GM12878 (cell line): ENCODE measurements at places on chromosomes 6 and 20. TPM values are rescaled to one million over a fixed set of nuclear protein-coding genes. Genes with fewer than 3 reads are reported as not detected.

The CALHM5 gene
- total RNA-seq = not detected in 2 replicates

The AVP gene
- not detected in 2 replicates for total RNA-seq

The SLC12A5 gene
- 2.7 and 3.1 TPM in 2 replicates for total RNA-seq

The HLA-DRB1 gene
- 718 and 768 TPM in 2 replicates for total RNA-seq

The KIF25 gene
- total RNA-seq = not detected in 2 replicates

The PPP1R3G gene
- 0.08 and 0.10 TPM in 2 replicates for total RNA-seq

The PNPLA1 gene
- not detected in 2 replicates for total RNA-seq

The KCNS1 gene
- total RNA-seq = not detected in 2 replicates

The CAGE1 gene
- 0.08 and 0.21 TPM in 2 replicates for total RNA-seq

The OLIG3 gene
- total RNA-seq = not detected in 2 replicates

The BPIFA3 gene
- not detected in 2 replicates for total RNA-seq

The ITPR3 gene
- total RNA-seq = 30.3 and 34.0 TPM in 2 replicates

The INSM1 gene
- 0.08 TPM in 1 of 2 replicates, not detected in the other for total RNA-seq

The DEFB125 gene
- total RNA-seq = not detected in 2 replicates

The GNMT gene
- total RNA-seq = 0.74 and 1.2 TPM in 2 replicates

The IP6K3 gene
- total RNA-seq = not detected in 2 replicates

The TFAP2A gene
- 0.21 and 0.46 TPM in 2 replicates for total RNA-seq

The FOXF2 gene
- total RNA-seq = not detected in 2 replicates

The SLC16A10 gene
- total RNA-seq = 10.6 and 11.0 TPM in 2 replicates

The IL20RA gene
- 0.08 TPM in 1 of 2 replicates, not detected in the other for total RNA-seq

The ANKRD66 gene
- total RNA-seq = not detected in 2 replicates

The FUT9 gene
- not detected in 2 replicates for total RNA-seq

The THBS2 gene
- total RNA-seq = 0.05 and 0.10 TPM in 2 replicates

The GZF1 gene
- 9.5 and 10.7 TPM in 2 replicates for total RNA-seq

The RIPOR3 gene
- total RNA-seq = 0.05 TPM in 1 of 2 replicates, not detected in the other

The TAAR5 gene
- total RNA-seq = not detected in 2 replicates

The ATP6V1G2 gene
- 2.5 and 3.5 TPM in 2 replicates for total RNA-seq

The SLC17A3 gene
- not detected in 2 replicates for total RNA-seq

The C6orf132 gene
- total RNA-seq = 0.03 and 0.05 TPM in 2 replicates

The TNFRSF6B gene
- total RNA-seq = not detected in 2 replicates

The F13A1 gene
- 1.3 and 1.6 TPM in 2 replicates for total RNA-seq

The PCMTD2 gene
- total RNA-seq = 23.4 and 26.9 TPM in 2 replicates

The PDE10A gene
- 0.03 and 0.16 TPM in 2 replicates for total RNA-seq

The SLC22A2 gene
- total RNA-seq = not detected in 2 replicates

The SRMS gene
- total RNA-seq = not detected in 2 replicates

The RIMS4 gene
- total RNA-seq = 0.05 TPM in 1 of 2 replicates, not detected in the other

The GCNT2 gene
- total RNA-seq = 12.0 and 15.3 TPM in 2 replicates

The ECT2L gene
- not detected in 2 replicates for total RNA-seq

The FAM184A gene
- total RNA-seq = 0.19 TPM in 1 of 2 replicates, not detected in the other

The TSBP1 gene
- total RNA-seq = not detected in 2 replicates

The SMOC2 gene
- total RNA-seq = 0.10 and 0.11 TPM in 2 replicates
